ENCODE measurements at places on chromosomes 3 and 15.

- DNase-seq, result no peak
These were observed 628 bp downstream of the PRRT3 start for GRCh38 chr3:9951598-9951961.

- DNase-seq, result no peak
These were observed 23.6 kb upstream of the KLF13 start for GRCh38 chr15:31302778-31303725.

DNA sequence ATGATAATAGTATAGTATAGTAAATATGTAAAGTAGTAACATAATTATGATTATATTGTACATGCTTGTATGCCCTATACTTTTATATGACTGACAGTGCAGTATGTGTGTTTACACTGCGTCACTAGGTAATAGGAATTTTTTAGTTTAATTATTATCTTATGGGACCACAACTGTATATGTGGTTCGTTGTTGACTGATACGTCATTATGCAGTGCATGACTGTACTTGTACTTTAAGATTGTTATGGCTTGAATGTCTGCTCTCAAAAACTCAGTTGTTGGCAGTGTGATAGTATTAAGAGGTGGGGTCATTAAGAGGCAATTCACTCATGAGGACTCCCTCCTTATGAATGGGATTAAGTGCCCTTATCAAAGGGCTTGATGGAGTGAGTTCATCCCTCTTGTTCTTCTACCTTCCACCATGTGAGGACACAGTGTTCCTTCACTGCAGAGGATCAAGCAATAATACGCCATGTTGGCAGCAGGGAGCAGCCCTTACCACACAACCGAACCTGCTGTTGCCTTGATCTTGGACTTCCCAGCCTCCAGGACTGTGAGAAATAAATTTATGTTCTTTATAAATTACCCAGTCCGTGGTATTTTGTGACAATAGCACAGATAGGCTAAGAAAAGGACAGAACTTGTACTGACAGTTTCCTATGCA is 152.2 kb downstream of the NEK11 start:
- DNase-seq, result no peak

DNA sequence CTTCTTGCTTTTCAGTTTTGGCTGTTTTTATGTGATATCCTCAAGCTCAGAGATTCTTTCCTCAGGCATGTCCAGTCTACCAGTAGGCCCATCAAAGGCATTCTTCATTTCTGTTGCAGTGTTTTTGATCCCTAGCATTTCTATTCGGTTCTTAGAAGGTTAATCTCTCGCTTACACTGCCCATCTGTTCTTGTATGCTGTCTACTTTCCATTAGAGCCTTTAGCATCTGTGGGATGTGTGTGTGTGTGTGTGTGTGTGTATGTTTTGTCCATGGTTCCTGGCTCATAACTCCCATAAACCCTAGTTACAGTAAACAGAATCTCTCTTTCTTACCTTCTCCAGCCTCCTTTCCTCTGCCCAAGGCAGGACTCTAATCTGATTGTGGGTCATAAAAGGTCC is 5.1 kb upstream of the SLC22A13 start:
- no peak for DNase-seq

- DNase-seq, result no peak
These were observed 167.3 kb downstream of the ALCAM start for GRCh38 chr3:105533960-105534359.

GRCh38 chr3:50687916-50688315 is 13.2 kb downstream of the DOCK3 start:
- DNase-seq, result no peak

- no peak for DNase-seq
These were observed 385.4 kb downstream of the PTPRG start for GRCh38 chr3:61946570-61947324.

DNA sequence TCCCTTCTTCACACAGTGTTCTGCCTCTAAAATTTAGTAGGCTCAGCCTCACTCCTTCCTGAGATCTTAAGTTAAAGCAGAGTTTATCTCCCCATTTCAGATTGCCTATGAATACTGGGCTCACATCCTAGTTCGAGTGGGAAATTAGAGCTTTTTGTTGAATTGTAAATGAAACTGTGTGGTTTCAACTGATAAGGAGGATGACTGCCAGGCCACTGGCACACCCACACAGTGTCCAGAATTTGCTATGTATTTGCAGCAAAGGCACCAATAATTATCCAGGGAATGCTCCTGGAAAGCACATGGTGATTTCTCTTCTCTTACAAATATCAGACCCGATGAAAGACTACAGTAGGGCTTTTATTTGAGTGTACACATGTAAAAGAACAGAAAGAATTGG is 308.1 kb upstream of the COL8A1 start:
- no peak for DNase-seq

GRCh38 chr15:66832664-66833063 is 130.6 kb downstream of the SMAD6 start:
- DNase-seq, result no peak

DNA sequence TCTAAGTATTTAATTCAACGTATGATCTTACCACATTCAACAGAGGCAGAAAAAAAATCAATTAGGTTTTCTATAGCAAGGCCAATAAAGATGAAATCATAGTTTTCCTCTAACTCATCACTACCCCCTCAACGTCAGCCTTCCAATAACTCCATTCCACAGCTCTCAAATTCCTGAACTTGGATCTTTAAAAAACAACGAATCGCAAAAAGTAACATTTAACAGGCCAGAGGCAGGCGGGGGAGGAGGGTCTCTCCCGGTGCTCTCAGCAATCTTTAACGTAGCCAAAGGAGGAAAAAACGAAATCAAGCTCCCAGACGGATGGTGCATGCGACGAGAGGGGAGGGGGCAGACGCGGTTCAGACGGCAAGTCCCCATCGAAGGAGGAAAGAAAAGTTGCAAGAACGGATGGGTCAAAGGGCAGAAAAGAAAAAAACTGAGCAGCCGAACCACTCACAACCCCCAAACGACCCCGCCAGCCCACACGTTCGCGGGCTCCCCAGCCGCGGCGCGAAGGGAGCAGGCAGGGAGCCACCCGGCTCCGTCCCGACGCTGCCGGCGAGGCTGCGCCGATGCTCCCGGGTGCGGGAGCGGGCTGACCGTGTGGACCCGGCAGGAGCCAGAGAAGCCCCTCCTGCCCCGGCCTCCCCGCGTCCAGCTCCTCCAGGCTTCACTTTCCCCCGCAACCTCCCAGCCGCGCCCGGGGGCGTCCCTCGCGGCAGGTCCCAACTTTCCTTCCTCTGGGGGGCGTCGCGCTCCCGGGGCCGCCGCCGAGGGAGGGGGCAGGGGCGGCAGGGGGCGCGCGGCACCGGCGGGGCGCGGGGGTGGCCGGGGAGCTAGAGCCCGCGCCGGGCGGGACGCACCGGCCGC is 703 bp downstream of the PEAK1 start:
- DNase-seq, result peak; percentile 36

- DNase-seq, result no peak
These were observed 200.5 kb downstream of the KLF13 start for GRCh38 chr15:31526916-31527690.

GRCh38 chr15:74531144-74531811 is 9.7 kb upstream of the ARID3B start:
- no peak for DNase-seq

- DNase-seq, result no peak
These were observed 149.5 kb upstream of the THBS1 start for GRCh38 chr15:39431376-39431775.

DNA sequence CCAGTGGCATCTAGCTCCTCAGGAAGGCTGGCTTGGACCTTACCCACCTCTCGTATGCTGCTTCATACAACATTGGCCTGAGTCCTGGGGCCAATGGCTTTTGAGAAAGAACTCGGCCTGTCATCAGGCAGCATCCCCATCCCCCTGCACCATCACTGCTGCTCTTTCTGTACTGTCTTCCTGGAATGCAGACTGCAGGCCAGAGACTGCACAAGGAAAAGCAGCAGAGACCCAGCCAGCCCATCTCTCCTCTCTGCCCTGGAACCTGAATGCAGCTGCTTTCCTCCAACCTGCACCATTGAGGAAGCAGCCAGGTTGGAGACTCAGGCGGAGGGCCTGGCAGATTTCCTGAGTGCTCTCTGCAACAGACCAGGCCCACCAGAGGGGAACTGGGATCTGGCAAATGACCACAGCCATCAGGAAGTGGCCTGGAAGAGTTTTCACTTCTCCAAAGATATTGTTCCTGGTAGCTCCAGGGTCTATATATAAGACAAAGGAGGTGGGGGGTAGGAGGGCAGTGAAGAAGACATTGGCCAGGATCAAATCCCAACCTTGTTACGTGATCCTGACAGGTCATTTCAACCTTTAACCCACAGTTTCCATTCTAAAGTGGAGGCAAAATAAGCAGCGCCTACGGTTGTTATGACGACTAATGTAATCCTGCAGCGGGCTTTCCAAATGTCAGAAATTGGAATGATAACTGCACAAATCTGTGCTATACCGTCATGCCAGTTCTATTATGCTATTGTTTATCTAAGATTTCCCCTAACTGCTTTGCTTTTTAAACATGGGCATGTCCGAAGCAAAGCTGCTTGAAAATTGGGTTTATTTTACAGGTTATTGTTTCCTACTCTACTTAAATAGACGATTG is 24.4 kb upstream of the RAB7A start:
- no peak for DNase-seq

GRCh38 chr3:63400246-63400860 is 122.2 kb downstream of the SYNPR start:
- no peak for DNase-seq

- DNase-seq, result no peak
These were observed 15.5 kb downstream of the UMPS start for GRCh38 chr3:124745756-124746155.

- no peak for DNase-seq
These were observed 10.6 kb upstream of the SPRED1 start for GRCh38 chr15:38242055-38242454.

GRCh38 chr15:28004143-28005003 is 94.7 kb downstream of the OCA2 start:
- no peak for DNase-seq

DNA sequence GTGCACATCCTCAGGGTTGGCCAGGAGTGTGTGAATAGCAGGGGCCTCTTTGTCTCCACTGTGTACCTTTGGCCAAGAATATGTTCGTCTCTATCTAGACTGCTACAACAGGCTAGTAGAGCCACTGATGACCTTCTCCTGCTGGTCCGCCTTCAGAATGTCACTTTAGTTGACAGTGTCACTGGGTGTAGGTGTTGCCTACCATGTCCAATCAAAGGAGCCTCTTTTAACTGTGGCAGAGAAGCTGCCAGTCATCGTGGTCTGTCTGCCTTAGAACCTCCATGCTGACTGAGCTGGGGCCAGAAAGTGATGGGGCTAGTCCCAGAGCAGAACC is 40.1 kb downstream of the OXSR1 start:
- no peak for DNase-seq

- DNase-seq, result no peak
These were observed 11.6 kb downstream of the GORASP1 start for GRCh38 chr3:39095778-39096177.

DNA sequence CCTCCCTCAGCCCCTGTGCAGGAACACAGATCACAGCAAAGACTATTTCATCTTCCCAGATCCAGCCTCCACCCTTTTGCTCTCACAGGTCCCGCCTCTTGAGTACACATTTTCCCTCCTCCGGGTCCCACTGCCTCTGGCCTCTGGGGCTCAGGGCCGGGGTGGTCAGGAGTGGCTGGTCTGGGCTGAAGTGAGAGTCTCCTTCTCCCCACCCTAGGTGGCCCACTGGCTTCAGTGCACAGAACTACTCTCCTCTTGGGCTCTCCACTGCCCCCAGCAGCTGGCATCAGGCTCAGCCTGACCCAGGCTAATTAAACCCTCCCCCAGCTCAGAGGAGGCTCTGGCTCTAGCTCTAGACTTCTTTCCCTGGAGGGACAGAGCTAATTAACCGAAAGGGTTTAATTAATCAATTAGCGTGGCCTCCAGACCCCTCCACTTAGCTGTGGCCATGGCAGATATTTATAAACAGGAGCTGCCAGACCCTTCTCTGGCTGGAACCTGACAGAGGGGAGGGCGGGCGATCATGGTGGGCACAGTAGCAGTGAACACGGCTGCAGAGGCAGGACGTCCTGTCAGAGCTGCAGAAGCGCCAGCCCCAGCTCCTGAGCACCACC is 15.1 kb downstream of the DUSP7 start:
- peak; percentile 64 for DNase-seq

GRCh38 chr15:98896002-98896721 is 111.4 kb downstream of the PGPEP1L start:
- DNase-seq, result no peak
